ENCODE measurements at places on chromosomes 2 and 18. TPM values are rescaled to one million over a fixed set of nuclear protein-coding genes. Genes with fewer than 3 reads are reported as not detected.

Gene MALL
- total RNA-seq, result 1.3 TPM

Gene ANTXR1
- total RNA-seq, result 31.9 TPM

Gene COL6A3
- total RNA-seq, result 2.8 TPM

Gene RAPGEF4
- 27.5 TPM for total RNA-seq

Gene AQP12B
- not detected for total RNA-seq

Gene ALPP
- total RNA-seq, result not detected

Gene GCG
- not detected for total RNA-seq

Gene MYO1B
- 75.4 TPM for total RNA-seq

Gene ZAP70
- total RNA-seq, result 1.9 TPM

Gene G6PC2
- total RNA-seq, result not detected

Gene NR4A2
- total RNA-seq, result 12.2 TPM

Gene GKN2
- not detected for total RNA-seq

Gene SERPINB10
- total RNA-seq, result not detected

Gene DSEL
- total RNA-seq, result 74.5 TPM

Gene ITGB6
- not detected for total RNA-seq

Gene ARL4C
- 48.5 TPM for total RNA-seq

Gene FABP1
- total RNA-seq, result not detected

Gene FRZB
- total RNA-seq, result 14.1 TPM

Gene NT5C1B
- total RNA-seq, result not detected

Gene OTOS
- total RNA-seq, result not detected

Gene PIEZO2
- 2.8 TPM for total RNA-seq

Gene ANKRD30BL
- 47.0 TPM for total RNA-seq

All from parietal lobe (tissue), 2 donors.